ENCODE measurements at places on chromosomes 12 and 14. TPM values are rescaled to one million over a fixed set of nuclear protein-coding genes. Genes with fewer than 3 reads are reported as not detected.

DNA sequence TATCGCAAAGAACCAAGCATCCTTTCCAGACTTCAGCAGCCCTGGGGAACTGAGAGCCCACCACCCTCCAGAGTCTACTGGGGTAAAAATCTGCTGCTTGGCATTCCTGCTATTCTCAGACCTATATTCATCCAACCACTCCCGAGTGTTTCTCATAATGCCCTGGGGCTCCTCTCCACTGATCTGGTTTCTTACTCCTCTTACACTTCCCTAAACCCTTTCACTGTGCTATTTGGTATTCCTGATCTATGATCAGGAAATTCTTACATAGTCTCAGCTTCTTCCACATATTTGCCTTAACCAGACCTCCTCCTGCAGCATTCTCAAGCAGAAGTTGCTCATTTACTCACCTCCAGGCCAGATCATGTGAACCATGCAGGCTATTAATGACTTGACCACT is 82.4 kb downstream of the SYT10 start:
- no peaks in the 10 kb centered on the region for H3K36me3 ChIP-seq
- H3K27ac ChIP-seq = no peak overlapping the region
- H3K27me3 ChIP-seq = no peaks in the 10 kb centered on the region
- no peak for DNase-seq
- no peak overlapping the region for H3K4me3 ChIP-seq

FGF23 gene
- not detected for total RNA-seq

DNA sequence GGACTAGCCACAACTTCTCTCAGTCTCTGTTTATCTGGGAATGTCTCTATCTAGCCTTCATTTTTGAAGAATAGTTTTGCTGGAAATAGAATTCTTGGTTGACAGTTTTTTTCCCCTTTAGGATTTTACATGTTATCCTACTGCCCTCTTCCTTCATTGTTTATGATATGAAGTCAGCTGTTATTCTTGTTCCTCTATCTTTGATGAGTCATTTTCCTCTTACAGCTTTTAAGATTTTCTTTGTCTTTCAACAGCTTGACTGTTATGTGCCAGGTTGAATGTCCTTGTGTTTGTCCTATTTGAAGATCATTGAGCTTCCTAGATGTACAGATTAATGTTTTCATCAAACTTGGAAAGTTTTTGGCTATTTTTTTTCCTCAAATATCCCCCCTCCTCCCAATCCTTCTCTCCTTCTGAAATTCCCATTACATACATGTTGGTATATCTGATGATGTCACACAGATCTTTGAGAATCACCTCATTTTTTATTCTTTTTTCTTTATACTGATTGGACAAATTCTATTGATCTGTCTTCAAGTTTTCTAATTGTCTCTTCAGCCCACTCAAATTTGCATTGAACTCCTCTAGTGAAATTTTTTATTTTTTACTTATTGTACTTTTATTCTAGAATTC is 4.5 kb upstream of the GOLGA5 start:
- DNase-seq = no peak
- H3K36me3 ChIP-seq = no peaks in the 10 kb centered on the region
- peaks cover 5% of the 10 kb centered on the region for H3K4me1 ChIP-seq
- no peak overlapping the region for H3K27ac ChIP-seq

MYRFL gene
- total RNA-seq = 0.38 TPM

GRCh38 chr14:87952307-87953094 is 40.5 kb downstream of the GALC start:
- no peak overlapping the region for H3K27ac ChIP-seq
- H3K4me3 ChIP-seq = no peak overlapping the region
- no peaks in the 10 kb centered on the region for H3K36me3 ChIP-seq
- no peak for DNase-seq
- peaks cover 4% of the 10 kb centered on the region for H3K4me1 ChIP-seq
- H3K27me3 ChIP-seq = no peaks in the 10 kb centered on the region

GRCh38 chr14:68682166-68683103 is 110.4 kb downstream of the ZFP36L1 start:
- no peaks in the 10 kb centered on the region for H3K36me3 ChIP-seq
- no peaks in the 10 kb centered on the region for H3K27me3 ChIP-seq

DNA sequence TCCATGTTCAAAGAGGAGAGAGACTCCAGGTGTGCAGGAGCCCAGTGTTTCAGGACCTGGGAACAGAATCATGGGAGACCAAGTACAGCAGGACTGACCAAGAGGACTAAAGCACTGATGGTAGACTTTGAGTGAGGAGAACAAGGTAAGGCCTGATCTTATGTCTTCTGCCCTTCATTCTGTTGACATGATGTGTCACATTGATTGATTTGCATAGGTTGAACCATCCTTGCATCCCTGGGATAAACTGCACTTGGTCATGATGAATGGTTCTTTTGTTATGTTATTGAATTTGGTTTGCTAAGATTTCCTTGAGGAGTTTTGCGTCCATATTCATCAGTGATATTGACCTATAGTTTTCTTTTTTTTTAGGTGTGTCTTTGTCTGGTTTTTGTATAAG is 497.0 kb downstream of the TMEM121 start:
- DNase-seq = no peak
- no peak overlapping the region for H3K27ac ChIP-seq
- H3K4me3 ChIP-seq = no peak overlapping the region

- no peak overlapping the region for H3K27ac ChIP-seq
- H3K4me3 ChIP-seq = no peak overlapping the region
- no peaks in the 10 kb centered on the region for H3K36me3 ChIP-seq
- no peak for DNase-seq
- H3K27me3 ChIP-seq = no peaks in the 10 kb centered on the region
- no peaks in the 10 kb centered on the region for H3K4me1 ChIP-seq
Measured at GRCh38 chr12:109009766-109010165, 11.1 kb downstream of the SVOP start.

G2E3 gene
- total RNA-seq = 20.1 TPM

- H3K4me1 ChIP-seq = no peaks in the 10 kb centered on the region
- H3K36me3 ChIP-seq = no peaks in the 10 kb centered on the region
- no peak overlapping the region for H3K27ac ChIP-seq
- no peak for DNase-seq
Measured at GRCh38 chr14:91674911-91675310, 57.0 kb downstream of the CATSPERB start.

GRCh38 chr12:96294831-96295230 is 100.7 kb downstream of the ELK3 start:
- no peak overlapping the region for H3K27ac ChIP-seq
- H3K36me3 ChIP-seq = peaks cover 17% of the 10 kb centered on the region
- peaks cover 9% of the 10 kb centered on the region for H3K4me1 ChIP-seq
- no peaks in the 10 kb centered on the region for H3K27me3 ChIP-seq
- no peak for DNase-seq
- H3K4me3 ChIP-seq = no peak overlapping the region

C14orf180 gene
- not detected for total RNA-seq

DNA sequence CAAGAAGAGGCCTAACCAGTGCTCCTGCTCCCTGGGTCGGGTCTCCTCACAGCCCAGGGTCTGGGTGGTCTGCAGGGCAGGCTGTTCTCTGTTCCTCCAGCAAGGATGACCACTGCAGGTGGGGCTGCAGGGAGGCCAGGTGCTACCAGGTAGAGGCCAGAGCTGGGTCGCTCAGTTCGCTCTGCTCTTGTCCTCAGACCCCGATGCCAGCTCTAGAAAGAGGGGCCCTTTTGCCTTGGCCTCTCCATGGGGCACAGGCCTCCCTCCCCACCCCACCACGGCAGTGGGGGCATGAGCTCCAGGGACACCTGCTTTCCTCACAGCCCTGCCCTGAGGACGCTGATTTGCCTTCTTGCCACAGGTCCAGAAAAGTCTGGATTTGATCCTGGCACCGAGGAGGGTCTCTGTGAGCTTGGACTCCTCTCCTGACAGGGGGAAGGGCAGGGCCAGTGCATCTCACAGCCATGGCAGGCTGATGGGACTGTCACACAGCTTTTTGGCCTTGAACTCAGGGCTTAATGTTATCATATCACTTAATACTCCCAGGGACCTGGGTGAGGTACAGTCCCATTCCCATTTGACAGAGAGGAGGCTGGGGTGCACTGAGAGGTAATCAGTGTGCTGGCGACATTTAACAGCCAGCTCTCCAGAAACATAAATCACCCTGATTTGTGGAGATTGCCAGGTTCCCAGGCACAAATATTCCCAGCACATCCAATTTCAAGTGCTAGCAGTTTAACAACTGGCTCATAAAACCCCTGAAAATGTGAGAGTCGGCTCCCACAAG is 273.0 kb upstream of the SFSWAP start:
- DNase-seq = no peak
- no peak overlapping the region for H3K4me3 ChIP-seq
- H3K27me3 ChIP-seq = no peaks in the 10 kb centered on the region
- no peaks in the 10 kb centered on the region for H3K36me3 ChIP-seq

HPD gene
- 0.28 TPM for total RNA-seq

GRCh38 chr14:59362513-59362912 is 102.7 kb downstream of the GPR135 start:
- H3K27me3 ChIP-seq = no peaks in the 10 kb centered on the region
- DNase-seq = no peak
- no peak overlapping the region for H3K4me3 ChIP-seq
- peaks cover 36% of the 10 kb centered on the region for H3K4me1 ChIP-seq

DNA sequence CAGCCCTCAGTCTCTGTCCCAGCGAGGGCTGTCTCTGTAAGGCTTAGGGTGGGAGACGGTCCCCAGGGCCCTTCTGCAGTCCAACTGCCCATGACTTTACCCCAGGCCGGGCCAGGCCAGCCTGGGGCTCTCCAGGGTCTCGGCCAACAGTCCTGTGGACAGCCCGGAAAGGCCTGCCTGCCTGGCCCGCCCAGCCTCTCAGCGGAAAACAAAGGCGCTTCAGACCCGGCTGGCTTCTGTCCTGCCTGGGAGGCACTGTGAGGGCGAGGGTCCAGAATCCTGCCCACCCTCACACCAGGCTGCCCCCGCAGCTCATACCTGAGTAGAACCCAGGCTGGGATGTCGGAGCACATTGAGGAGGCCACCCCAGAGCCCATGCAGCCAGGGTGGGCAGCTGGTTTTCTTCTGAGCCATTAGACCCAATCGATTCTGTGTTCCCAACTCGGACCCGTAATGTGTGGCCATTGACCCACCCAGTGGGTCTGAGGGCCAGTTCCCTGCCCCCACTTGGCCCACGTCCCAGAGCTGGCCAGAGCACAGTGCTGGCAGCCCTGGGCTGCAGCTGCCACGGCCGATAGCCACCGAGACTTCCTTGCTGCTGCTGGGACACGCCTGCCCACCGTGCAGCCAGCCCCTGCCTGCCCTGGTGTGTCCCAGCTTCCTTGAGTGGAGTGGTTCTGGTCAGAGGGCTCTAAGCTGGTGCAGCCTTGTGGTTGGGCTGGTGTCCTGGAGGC is 1.6 kb downstream of the CRIP2 start:
- peaks cover 7% of the 10 kb centered on the region for H3K4me1 ChIP-seq
- H3K27ac ChIP-seq = no peak overlapping the region
- H3K27me3 ChIP-seq = peaks cover 11% of the 10 kb centered on the region
- no peak for DNase-seq
- no peaks in the 10 kb centered on the region for H3K36me3 ChIP-seq

SPSB2 gene
- total RNA-seq = 3.4 TPM

DNA sequence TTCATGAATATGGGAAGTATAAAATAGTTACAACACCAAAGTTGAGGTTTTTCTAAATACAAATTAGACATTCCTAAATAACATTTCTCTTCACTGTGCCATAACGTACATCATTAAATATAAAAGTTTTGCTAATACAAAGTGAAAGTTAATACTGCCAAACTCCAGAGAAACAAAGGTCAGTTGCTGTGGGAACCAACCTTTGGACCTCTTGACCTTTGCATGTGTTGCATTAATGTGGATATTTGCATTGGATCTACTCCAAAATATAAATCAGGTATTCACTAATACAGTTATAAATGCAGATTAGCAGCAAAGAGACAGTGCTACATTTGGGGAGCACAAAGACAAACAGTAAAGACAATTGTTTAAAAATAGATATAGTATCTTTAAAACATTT is 366.0 kb upstream of the USP15 start:
- no peak overlapping the region for H3K4me3 ChIP-seq
- H3K27me3 ChIP-seq = no peaks in the 10 kb centered on the region
- no peaks in the 10 kb centered on the region for H3K36me3 ChIP-seq

HCAR2 gene
- total RNA-seq = 0.13 TPM

- DNase-seq = no peak
- no peaks in the 10 kb centered on the region for H3K36me3 ChIP-seq
- no peak overlapping the region for H3K4me3 ChIP-seq
- no peak overlapping the region for H3K27ac ChIP-seq
- H3K4me1 ChIP-seq = peaks cover 19% of the 10 kb centered on the region
Measured at GRCh38 chr14:75961662-75962061, 20.1 kb downstream of the TGFB3 start.

DNA sequence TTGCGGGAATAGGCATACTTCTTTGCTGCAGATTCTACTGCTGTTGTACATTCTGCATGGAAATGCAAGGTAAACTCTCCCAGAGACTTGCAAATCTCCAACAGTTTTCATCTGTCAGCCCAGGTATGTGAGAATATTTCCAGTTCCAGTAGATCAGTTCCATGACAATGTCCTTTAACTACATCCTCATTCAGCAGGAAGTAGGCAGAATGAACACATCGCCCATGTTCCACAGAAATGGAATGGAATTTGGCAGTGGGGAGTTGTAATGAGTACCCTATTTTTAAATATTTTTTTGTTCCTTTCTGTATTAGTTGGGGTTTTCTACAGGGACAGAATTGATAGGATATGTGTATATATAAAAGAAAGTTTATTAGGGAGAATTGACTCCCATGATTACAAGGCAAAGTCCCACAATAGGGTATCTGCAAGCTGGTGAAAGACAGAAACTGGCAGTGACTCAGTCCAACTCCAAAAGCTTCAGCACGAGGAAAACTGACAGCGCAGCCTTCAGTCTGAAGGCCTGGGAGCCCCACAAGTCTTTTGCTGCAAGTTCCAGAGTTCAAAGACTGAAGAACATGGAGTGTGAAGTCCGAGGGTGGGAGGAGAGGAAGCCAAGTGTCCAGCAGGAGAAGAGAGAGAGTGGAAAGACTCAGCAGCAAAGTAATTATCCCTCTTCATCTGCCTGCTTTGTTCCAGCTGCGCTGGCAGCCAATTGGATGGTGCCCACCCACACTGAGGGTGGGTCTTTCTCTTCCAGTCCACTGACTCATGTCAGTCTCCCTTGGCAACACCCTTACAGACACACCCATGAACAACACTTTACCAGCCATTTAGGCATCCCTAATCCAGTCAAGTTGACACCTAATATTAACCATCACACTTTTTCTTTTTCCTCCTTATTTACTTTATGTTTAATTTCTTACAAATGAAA is 110.4 kb upstream of the SCAF11 start:
- H3K27ac ChIP-seq = no peak overlapping the region
- H3K4me1 ChIP-seq = no peaks in the 10 kb centered on the region
- DNase-seq = no peak
- H3K36me3 ChIP-seq = no peaks in the 10 kb centered on the region
- H3K4me3 ChIP-seq = no peak overlapping the region

Measured in GM12878 (cell line).